ENCODE measurements at places on chromosomes 2 and 18. TPM values are rescaled to one million over a fixed set of nuclear protein-coding genes. Genes with fewer than 3 reads are reported as not detected.

The FAM237A gene
- total RNA-seq: not detected

The PLEK gene
- 4.4 TPM for total RNA-seq

The THSD7B gene
- 0.93 TPM for total RNA-seq

The IL37 gene
- not detected for total RNA-seq

The TEKT4 gene
- not detected for total RNA-seq

The TMEM169 gene
- 2.8 TPM for total RNA-seq

The REG3G gene
- not detected for total RNA-seq

The CTDSP1 gene
- total RNA-seq: 64.9 TPM

The CYP27C1 gene
- total RNA-seq: 2.3 TPM

The RAB11FIP5 gene
- 11.0 TPM for total RNA-seq
